RPMI7951 (cell line): ENCODE measurements at places on chromosomes 4 and X. TPM values are rescaled to one million over a fixed set of nuclear protein-coding genes. Genes with fewer than 3 reads are reported as not detected.
A peak's percentile ranks its signal among the peaks of the same experiment; 100 is the strongest.

- DNase-seq: no peak
These were observed 32.2 kb downstream of the NFKB1 start for GRCh38 chr4:102533348-102533747.

DNA sequence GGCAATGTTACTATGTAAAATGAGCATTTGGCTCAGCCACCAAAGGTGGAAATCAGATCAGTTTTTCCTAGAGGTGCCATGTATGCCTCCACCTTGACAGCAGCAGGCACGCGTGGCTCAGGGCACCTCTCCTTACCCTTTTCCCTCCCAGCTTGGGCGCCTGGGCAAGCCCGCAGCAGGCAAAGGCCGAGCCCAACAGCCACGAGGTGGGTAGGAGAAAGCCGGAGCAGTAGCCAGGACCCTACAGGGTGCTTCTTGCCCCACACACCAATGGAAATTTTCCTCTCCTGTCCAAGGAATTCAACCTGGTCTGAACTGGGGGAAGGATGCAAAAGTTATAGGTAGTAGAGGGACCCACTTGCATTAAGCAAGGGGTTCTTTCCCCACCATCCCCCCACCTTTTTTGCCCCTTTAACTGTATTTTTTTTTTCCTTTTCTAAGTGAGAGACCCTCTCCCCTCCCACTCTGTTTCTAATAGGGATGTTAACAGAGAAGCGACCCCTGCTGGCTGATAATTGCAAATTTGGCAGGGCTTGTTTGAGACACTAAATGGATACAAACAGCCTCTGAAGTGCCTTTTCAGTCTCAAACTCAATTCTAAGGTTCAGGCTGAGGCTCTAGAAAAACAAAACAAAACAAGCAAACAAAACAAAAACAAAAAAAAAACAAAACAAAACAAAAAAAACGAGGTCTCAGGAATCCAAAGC lies 895.1 kb downstream of the PCDH18 start:
- DNase-seq: no peak

Gene GAGE13
- 1.4 and 1.8 TPM in 2 replicates for total RNA-seq

- DNase-seq: no peak
These were observed 432.6 kb downstream of the INPP4B start for GRCh38 chr4:142413485-142413884.

- no peak for DNase-seq
These were observed 141.1 kb upstream of the HHIP start for GRCh38 chr4:144504883-144505282.

- DNase-seq: no peak
These were observed 60.1 kb downstream of the APBB2 start for GRCh38 chr4:41154010-41154813.

DNA sequence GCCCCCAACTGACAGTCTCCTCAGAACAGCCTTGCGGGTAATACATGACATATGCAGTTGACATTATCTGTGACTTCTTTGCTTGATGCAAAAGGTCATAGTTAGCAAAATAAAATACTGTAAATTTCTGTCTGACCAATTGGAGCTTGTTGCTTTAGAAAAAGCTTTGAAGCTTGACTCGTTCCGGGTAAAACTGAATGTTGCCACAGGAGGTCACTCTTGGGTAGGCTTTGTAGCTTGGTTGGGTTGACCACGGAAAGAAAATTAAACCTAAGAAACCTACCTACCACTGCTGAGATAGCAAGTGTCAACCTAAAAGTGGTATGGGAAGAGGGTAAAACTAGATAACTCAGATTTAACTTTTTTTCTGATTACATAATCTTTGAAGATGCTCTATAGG lies 23.2 kb downstream of the PRPS2 start:
- peak; percentile 48 for DNase-seq

Gene TASL
- total RNA-seq: not detected in 2 replicates

DNA sequence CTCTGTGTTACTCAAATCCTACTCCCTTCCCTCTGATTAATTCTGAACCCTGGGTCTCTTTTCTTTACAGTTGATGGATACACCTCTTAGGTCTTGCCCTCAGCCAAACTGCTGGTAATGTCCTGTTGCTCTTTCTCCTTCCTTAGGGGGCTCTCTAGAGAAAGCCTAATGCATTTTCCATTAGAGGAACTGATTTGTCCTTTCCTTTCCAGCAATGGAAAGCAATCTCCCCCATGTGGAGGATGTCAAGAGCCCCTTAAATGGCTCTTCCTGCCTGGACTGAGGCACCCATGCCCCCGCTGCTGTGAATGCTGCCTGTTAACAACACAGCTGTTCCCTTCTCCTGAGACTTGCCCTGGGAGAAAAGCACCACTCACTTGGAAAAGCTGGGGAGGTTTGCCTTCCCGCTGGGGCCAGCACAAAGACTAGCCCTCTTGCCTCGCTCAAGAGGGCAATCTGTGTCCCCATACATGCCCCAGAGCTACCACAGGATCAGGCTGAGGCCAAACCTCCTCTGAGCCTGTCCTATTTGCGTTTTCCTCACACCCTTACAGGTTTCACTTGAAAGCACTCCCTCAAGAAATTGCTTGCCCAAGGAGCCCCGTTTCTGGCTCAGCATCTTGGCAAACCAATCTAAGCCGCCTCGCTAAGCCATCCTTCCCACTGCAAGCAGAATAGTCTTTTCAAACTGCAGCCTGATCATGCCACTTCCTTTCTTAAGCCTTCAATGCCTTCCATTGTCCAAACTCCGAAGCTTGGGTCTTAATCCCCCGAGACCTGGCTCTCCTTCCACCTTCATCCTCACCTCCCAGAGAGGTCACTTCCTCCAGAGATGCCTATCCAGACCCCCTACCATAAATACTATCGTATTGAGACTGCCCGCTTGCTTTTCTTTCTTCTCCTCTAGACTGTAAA lies 23.2 kb upstream of the SMIM20 start:
- no peak for DNase-seq

Gene ARR3
- not detected in 2 replicates for total RNA-seq

GRCh38 chr4:113327494-113327893 lies 278.0 kb downstream of the ANK2 start:
- peak; percentile 3 for DNase-seq

GRCh38 chr4:187603093-187604025 lies 392.2 kb upstream of the ZFP42 start:
- DNase-seq: peak; percentile 78

GRCh38 chrX:1355131-1356046 lies 18.8 kb downstream of the IL3RA start:
- DNase-seq: no peak

- no peak for DNase-seq
These were observed 114.0 kb downstream of the EFNB1 start for GRCh38 chrX:68942840-68943239.

Gene VCX3B
- not detected in 2 replicates for total RNA-seq

Gene MAGEB1
- total RNA-seq: 5.6 and 5.8 TPM in 2 replicates

Gene GATA1
- total RNA-seq: not detected in 2 replicates

- DNase-seq: peak; percentile 90
These were observed 23.2 kb upstream of the UVSSA start for GRCh38 chr4:1323635-1324442.

Gene ACOT9
- total RNA-seq: 68.0 and 73.6 TPM in 2 replicates

GRCh38 chr4:128338634-128339355 lies 51.2 kb upstream of the PGRMC2 start:
- peak; percentile 94 for DNase-seq

Gene DMRTC1B
- total RNA-seq: not detected in 2 replicates

GRCh38 chr4:789571-790465 lies 36.1 kb downstream of the CPLX1 start:
- no peak for DNase-seq

- DNase-seq: no peak
These were observed 152.9 kb downstream of the COL4A6 start for GRCh38 chrX:108285356-108285755.

Gene ENAM
- total RNA-seq: not detected in 2 replicates

Gene SH3BP2
- 22.0 and 24.8 TPM in 2 replicates for total RNA-seq

DNA sequence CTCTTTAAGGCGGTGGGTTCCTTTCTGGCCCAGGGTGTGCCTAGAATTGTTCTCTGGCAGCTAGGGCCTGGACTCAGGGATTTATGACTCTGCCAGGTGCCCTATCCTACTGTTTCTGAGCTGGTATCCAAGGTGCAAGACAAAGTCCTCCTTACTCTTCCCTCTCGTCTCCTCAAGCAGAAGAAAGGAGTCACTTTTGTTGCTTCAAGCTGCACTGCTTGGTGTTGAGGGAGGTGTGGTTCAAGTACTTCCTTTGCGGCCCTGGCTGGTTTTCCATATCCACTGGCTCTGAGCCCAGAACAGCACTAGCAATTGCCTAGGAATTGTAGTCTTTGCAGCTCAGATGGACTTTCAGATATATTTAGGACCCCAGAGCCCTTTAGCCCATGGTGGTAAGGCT lies 39.3 kb downstream of the RTL3 start:
- DNase-seq: peak; percentile 46

DNA sequence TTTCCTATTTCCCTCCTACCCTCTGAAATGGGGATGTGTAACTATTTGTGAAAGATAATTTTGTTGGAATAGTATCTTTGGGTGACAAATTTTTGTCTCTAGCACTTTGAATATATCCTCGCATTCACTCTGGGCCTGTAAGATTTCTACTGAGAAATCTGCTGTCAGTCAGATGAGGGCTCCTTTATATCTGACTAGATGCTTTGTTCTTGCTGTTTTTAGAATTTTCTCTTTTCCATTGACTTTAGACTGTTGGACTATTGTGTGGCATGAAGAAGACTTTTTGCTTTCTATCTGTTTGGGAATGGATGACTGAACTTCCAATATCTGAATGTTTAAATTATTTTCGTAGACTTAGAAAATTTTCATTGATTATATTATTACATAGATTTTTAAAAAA lies 54.2 kb upstream of the GRID2 start:
- no peak for DNase-seq

DNA sequence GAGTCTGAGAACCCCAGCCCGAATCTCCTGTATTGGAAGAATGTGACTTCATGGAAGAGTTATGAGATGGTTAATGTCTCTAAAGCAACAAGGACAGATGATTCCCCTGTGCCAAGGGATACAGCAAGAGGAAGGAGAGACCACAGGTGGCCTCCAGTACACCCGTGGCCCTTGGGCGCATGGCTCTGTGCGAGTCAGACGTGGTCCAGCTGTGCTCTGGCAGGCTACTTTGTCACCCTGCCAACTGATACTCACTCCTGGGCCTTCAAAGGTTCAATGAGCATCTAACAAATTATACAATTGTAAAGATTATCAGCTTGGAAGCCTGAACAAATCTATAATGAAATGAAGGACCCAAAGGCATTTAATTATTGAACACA lies 71.7 kb downstream of the NYX start:
- DNase-seq: peak; percentile 40

DNA sequence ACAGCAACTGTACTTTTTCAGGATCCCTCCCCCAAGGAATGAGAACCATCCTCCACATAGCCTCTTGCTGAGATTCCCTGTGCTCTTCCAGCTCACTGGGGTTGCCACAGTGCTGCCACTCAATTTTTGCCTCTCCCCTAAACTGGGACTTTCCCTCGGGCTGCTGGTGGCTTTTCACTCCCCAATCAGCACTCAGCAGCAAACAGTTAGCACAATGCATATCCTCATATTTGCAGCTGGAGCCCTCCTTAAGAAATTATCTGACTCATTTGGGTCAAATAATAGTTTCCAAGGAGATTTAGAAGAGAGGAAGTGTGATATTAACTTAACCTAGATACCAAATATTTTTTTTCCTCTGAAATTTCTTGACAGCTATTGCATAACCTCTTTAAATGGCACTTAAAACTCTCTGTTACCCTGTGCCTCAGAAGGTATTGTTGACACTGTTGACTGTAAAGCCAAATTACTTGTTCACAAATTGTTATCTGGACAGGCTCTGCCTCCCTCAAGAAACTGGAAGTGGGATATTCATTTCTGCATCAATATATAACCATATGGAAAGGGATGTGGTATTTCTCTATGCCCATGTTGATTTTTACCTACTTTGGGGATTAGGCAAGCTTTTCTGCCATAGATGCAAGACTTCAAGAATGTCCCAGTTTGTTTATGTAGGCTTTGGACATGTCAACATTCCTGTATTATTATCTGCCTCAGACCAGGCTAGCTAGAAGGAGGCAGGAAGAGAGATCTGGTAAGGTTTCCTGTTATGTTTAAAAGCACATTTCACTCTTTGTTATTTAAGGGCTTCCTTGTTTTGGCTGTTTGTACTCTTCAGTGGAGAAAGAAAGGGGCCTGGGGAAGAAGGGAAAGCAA lies 58.0 kb downstream of the SEPTIN11 start:
- DNase-seq: peak; percentile 68

GRCh38 chr4:72886602-72887001 lies 182.9 kb downstream of the COX18 start:
- peak; percentile 3 for DNase-seq

DNA sequence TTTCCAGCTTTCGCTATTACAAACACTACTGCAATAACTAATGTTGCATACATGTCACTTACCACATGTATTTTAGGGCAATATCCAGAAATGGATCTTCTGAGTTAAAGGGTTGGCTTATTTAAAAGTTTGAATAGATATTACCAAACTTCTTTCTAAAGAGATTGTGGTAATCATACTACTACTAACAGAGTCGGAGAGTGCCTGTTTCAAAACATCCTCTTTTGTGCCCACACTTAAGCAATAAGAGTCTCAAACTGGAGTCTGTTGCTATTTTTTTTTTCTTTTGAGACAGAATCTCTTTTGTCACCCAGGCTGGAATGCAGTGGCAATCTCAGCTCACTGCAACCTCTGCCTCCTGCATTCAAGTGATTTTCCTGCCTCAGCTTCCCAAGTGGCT lies 35.8 kb downstream of the FGFBP1 start:
- no peak for DNase-seq

Gene CAPN6
- not detected in 2 replicates for total RNA-seq
